ENCODE measurements at places on chromosomes 4 and X.

- DNase-seq, result no peak
Observed at GRCh38 chr4:79287718-79288117, 38.1 kb downstream of the NAA11 start.

DNA sequence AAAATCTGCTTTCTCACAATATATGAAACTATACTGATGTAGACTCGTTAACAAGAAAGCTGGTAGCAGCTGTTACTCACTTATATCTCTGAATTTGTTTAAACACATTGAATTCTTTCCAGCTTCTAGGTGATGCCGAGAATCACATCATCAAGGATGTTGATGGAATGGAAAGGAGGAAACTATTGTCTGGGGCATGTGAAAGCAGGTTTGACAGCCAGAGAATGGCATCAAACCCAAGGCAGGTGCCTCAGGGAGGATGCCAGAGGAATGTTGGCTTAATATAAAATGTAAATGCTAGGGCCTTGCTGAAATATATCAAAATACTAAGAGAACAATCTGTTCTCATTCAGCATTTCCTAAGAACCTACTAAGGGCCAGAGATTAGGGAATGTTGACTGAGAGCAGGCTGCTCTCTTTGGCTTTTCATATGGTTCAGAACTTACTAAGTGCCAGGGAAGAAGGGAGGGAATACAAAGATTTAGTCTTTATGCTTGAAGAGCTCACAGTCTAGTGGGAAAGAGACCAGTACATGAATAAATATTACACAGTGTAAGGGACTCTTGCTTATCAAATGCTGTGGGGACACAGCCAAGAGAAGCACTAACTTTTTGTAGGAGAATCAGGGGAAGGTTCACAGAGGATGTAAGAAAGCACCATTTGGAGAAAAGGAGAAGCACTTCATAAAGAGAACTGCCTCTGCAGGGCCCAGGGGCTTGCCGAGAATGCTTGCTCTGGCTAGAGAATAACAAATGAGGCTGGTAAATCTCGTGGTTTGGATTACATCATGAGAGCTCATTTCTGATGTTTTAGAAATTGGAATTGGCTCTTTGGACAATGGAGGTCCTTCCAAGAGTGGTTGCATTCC, 14.7 kb downstream of the SLIT2 start:
- DNase-seq, result no peak

DNA sequence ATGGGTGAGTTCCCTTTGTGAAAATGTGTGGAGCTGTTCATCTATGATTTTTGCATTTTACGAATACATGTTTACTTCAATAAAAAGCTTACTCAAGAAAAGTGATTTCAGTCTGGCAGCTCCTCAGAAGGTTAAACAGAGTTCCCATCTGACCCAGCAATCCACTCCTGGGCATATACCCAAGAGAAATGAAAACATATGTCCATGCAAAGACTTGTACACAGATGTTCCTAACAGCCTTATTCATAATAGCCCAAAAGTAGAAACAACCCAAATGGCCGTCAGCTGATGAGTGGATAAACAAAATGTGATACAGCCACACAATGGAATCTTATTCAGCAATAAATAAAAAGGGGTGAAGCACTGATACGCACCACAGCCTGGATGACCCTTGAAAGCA, 20.8 kb downstream of the CLCN4 start:
- DNase-seq, result no peak

- DNase-seq, result no peak
Observed at GRCh38 chrX:97026406-97026805, 142.7 kb downstream of the RPA4 start.

DNA sequence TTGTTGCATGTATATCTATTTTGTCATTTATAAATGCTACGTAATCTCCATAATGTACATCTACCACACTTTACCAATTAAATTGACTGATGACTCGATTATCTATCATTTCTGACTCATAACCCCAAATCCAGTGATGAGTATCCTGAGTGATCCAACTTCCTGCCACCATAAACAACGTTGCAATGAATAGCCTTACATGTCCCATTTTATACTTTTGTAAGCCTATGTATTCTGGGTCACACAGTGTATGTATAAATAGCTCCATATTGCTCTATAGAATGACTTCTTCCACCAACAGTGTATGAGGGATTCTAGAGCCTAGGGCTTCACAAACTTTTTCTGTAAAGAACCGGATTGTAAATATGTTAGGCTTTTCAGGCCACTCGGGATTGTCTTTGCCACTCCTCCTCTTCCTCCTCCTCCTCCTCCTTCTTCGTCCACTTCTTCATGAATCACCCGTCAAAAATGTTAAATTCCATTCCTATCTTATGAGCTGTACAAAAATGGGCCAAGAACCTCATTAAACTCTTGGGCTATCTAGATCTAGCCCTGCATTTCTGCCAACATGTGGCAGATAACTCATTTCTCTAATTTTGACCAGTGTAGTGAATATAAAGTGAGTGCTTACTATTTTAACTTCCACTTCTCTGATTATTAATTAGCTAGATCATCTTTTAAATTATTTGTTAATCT, 672.2 kb upstream of the AMOT start:
- DNase-seq, result no peak

- no peak for DNase-seq
Observed at GRCh38 chr4:176919631-176920030, 126.9 kb upstream of the VEGFC start.

DNA sequence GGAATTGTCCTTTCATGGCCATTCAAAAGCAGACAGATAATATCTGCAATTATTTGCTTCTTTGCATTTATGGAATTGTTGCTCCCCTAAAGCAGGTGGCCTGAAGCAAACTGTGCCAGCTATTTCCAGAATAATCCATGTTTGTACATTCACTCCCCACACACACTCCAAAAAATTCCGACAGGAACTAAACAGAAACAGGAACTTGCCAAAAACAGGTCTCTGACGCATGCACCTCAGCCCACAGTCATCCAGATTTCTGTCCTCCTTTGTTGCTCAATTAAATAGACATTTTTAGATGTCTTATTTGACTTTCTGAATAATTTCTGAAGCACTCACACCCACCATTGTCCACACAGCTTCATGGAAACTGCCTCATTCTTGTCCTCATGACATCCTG, 71.5 kb upstream of the EDNRA start:
- DNase-seq, result no peak

- DNase-seq, result no peak
Observed at GRCh38 chrX:31027351-31027750, 44.5 kb downstream of the FTHL17 start.
